D721Med (cell line): ENCODE measurements at places on chromosomes 2 and 18.

GRCh38 chr2:229686122-229686919 is 28.0 kb downstream of the DNER start:
- DNase-seq: no peak

- DNase-seq: no peak
Measured at GRCh38 chr2:29990129-29990528, 68.7 kb upstream of the ALK start.

GRCh38 chr18:57901825-57902589 is 98.9 kb upstream of the ATP8B1 start:
- DNase-seq: no peak

DNA sequence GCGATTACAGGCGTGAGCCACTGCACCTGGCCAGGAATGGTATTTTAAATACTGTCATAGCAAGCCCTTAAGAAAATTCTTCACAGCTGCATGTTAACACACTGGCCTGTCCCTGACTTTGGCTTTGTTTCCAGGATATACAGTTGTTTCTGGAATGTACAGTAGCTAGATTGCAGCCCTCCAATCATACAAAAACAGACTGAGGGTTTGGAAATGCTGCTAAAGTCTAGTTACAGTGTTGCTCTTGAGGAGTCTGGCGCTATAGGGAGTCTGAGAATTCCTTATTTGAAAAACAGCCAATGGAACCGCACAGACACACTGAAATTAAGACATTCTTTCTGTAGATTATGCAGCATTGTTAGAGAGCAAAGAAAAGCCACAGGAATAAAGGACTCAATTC is 37.7 kb downstream of the STON1 start:
- DNase-seq: no peak

GRCh38 chr2:169363560-169364150 is 1.3 kb upstream of the LRP2 start:
- no peak for DNase-seq

- DNase-seq: no peak
Measured at GRCh38 chr2:28580078-28580477, 84.2 kb downstream of the PLB1 start.

- no peak for DNase-seq
Measured at GRCh38 chr2:46917628-46918027, 2.0 kb upstream of the MCFD2 start.

DNA sequence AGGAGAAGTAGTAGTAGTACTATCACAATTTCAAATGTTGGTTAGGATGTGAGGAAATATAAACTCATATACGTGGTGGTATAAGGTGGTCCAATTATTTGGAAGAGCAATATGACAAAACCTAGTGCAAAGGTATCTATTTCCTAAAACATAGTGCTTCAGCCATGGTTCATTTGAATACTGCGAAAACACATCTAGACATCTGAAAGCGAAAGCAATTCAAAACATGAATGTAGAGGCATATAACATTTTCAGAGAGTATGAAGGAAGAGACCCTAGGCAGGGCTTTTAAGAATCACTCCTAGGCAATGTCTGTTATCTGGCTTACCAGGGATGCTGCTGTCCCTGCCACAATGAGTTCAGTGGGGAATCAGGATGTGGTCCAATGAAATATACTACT is 1085.8 kb downstream of the TDRD15 start:
- DNase-seq: no peak

- DNase-seq: no peak
Measured at GRCh38 chr2:175393851-175394250, 212.3 kb upstream of the ATP5MC3 start.

DNA sequence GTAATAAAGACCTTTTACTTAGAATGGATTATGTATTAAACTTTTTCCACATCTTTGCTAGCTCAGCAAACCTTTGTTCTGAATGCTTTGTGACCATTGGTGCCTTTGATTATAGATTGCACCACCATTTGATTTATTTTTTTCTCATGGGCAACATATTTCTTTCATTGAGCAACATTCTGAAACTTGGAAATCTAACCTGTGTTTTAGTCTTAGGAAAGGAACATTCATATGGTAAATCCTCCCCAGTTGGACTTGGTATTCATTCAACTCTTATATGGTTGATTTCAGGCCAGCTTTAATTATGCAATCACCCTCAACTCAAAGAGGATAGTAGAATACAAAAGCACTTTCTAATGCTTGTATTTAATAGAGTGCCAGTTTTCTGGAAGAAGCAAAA is 1077.9 kb upstream of the ZEB2 start:
- no peak for DNase-seq

GRCh38 chr2:186516396-186516795 is 30.3 kb downstream of the ZC3H15 start:
- no peak for DNase-seq

DNA sequence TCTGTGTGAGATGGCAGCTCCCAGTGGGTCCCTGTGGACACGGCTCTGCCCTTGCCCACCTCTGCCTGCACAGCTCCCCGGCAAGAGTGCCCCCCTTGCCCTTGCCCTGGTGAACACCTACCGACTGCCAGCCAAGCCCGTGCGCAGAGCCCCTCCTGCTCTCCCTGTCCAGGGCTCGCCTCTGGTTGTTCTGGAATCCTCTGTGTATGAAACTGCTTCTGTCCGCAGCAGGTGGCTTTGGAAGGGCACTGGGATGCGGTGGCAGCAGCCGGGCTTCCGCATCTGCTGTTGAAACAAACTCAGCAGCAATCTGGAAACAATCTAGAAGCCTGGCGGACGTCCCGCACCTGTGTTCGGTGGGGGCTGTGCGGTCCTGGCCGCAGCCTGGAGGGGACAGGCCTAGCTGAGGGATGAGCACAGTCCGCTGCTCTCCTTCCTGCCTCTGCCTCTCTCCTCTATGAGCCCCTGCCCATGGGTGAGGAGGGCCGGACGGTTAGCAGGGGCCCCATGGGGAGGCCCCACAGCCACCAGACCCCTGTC is 34.0 kb upstream of the KLF11 start:
- DNase-seq: no peak

DNA sequence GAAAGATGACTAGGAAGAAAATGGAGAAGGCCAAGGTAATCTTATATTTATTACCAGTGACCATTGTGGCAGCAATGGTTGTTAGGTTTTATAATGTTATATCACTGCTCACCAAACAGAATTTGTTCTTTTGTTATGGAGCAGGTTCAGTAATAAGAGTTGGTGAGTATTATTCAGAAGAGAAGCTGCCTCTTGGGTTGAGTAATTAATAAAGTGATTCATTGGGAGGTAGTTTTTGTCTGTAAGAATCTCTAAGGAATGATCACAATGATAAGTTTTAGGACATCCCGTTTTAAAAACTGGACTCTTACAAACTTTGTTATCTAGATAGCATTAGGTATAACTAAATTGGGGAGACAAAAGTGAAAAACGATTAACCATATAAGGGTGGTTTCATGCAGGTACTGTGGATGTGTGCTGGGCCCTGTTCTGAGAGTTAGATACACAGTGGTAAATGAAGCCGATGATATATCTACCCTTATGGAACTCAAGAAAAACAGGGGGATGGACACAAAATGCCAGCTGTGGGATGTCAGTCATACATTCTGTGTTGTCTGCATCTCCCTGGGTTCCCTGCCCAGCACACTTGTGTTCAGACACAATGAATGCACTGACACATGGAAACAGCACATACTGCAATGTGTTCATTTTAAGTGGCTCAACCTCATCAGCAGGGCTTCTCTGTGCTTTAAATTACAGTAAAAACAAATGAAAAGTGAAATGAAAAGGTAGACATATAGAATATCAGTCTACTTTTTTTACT is 7.5 kb downstream of the MAP4K4 start:
- no peak for DNase-seq

DNA sequence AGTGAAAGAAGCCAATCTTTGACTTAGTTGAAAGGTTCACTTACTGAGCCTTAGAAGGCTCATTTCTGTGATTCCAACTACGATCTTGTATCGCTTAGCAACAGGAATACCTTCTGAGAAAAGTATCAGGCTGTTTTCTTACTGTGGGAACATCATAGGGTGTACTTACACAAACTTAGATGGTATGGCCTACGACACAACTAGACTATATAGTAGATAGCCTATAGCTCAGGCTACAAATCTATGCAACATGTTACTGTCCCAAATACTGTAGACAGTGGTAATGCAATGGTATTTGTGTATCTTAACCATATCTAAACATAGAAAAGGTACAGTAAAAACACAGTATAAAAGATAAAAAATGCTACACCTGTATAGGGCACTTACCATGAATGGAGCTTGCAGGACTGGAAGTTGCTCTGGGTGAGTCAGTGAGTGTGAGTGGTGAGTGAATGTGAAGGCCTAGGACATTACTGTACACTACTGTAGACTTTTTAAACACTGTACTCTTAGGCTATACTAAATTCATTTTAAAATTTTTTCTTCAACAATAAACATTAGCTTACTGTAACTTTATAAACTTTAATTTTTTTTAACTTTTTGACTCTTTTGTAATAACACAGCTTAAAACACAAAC is 148.8 kb upstream of the STON1 start:
- no peak for DNase-seq

GRCh38 chr18:7844017-7844416 is 276.9 kb downstream of the PTPRM start:
- DNase-seq: no peak

DNA sequence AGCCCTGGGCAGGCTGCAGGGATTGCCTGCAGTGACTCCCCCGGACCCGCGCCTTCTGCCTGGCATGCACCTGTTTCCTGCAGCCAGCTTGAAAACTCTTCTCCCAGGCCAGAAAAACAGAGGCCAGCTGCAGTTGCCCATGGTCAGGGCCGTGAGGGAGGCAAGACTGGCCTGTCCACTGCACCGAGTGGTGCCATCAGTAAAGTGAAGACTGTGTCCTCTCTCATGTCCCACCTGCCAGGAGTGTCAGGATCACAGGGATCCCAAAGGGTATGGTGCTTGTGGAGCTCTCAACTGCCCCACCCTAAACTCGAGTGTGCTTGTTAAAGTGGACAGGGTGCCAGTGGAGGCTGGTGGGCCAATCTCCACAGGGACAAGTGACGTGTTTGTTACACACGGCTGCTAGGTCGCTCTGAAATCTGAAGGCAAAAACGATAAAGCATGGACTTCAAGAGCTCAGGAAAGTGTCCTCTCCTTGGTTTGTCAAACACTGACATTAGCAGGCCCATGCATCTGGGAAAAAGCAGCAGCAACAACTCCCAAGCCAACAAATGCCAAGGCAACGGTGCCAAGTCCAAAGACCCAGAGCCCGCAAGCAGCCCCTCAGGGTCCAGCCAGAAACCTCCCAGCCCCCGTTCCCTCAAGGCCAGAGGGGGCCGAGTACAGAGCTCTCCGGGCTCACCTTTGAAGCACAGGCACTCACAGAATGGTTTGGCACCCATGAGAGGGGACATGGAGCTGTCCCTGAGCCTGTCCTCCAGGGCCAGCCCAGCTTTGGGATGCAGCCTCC is 213.2 kb downstream of the HDAC4 start:
- DNase-seq: no peak

DNA sequence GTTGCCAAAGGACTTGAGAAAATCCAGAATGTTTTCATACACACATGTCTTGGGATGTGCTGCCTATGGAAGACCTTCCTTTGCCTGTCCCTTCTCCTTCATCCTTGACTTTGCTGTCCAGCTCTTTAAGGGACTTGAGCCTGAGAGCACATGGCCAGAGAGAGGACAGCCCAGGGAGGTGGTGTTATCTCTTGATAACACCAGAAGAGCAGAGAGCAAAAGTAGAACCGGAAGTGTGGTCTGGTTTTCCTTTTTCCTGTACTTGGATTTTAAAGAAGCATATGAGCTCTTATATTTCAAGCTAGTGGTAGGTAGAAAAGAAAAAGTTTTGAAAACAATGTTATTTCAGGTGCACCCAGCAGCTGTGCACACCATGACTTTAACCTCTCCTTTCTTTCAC is 94.1 kb upstream of the ZNF532 start:
- no peak for DNase-seq

DNA sequence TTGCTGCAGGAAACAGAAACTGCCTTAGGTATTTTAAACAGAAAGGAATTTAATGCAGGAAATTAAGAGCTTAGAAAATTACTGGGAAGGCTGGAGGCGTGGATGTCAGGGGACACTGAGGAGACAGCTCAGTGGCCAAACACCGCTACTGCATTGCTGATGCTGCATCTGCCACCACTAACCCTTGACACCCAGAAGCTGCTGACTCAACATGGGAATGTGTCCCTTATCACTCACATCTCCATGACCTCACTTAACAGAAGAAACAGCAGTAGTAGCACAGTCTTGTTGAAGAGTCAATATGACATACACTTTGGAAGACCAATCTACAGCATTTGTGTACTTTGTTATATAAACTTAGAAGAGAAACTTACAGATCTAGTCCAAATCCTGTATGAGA is 906.1 kb downstream of the SLC4A3 start:
- no peak for DNase-seq

DNA sequence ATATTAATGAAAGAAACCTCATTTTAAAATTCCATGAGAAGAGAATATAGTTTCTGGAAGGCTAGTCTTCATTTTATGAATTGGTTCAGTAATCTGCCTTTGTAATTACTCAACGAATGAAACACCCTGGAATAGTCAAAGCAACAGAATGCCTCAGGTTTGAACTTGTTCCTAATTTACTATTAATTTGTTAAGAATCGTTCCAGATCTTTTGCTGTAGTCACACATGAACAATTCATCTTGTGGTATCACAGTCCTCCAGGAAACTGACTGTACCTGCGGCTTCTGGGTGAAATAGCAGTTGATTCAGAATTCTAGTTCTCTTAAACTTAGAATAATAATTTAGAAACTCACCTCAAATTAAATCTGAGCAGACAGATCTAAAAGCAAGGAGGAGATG is 282.7 kb upstream of the MAP2 start:
- no peak for DNase-seq

DNA sequence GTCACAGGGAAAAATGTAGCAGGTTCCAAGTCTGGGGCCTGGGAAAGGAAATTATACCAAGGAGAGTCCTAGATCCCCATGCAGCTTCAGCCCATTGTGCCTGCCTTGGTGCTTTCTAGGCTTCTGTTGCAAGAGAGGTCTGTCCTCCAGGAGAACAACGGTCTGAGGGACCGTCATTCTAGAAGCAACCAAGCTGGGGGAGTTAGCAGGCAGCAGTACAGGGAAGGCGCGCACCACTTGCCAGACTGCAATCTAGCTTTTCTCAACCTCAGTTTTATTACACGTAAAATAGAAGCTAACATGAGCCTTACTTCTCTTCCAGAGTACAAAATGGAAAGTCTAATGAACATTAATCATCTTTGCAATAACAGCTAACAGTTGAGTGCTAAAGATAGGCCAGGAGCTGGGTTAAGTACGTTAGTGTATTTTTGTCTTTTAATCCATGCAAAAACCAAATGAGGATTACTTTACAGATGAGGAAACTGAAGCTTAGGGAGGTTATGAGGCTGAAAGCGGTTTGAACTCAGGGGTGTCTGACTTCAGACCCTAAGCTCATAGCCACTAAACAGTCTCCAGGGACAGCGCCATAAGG is 1.9 kb downstream of the TCF23 start:
- no peak for DNase-seq

- DNase-seq: no peak
Measured at GRCh38 chr2:24122366-24123194, 554 bp downstream of the PFN4 start.

DNA sequence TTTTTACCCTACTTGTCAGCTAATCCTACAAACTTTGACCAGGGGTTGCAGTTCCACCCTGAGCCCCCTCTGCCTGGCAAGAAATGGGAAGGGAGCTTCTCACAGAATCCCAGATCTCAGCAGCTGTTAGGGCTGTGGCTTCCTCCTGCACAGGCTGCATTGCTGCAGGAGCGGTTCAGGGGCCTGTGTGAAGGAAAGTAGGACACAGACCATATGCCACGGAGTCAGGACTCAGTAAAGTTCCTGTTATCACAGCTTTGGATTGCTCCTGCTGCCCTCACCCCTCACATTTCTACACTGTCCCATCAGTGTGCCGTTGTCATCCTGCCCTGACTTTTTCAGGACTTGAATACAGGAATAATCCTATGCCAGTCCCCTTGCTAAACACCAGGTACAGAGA is 62.8 kb upstream of the SP3 start:
- DNase-seq: no peak
